Activated effector memory CD4-positive, alpha-beta T cell treated with Interleukin-2 at 50 U/mL for 16 hours (primary cell): ENCODE measurements at places on chromosomes 6 and 20.

DNA sequence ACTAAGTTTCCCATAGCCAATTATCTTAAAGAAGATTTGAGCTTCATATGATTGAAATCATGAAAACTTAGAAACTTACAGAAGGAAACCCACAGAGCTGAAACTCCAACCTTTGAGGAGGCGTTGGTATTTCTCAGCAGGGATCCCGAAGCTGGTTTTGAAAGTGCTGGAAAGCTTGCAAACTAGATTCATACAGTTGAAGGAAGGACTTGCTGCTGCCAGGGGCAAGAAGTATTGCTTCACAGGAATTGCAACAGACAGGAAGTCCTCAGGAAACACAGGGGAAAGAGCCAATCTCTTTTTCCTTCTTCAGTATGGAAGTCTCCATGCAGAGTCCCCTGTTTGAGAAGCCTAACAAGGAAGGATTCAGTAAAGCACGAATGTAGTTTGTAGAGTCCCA, 419.7 kb downstream of the CD109 start:
- no peak for DNase-seq

- no peak for DNase-seq
Observed at GRCh38 chr6:117481926-117482239, 591 bp upstream of the DCBLD1 start.

DNA sequence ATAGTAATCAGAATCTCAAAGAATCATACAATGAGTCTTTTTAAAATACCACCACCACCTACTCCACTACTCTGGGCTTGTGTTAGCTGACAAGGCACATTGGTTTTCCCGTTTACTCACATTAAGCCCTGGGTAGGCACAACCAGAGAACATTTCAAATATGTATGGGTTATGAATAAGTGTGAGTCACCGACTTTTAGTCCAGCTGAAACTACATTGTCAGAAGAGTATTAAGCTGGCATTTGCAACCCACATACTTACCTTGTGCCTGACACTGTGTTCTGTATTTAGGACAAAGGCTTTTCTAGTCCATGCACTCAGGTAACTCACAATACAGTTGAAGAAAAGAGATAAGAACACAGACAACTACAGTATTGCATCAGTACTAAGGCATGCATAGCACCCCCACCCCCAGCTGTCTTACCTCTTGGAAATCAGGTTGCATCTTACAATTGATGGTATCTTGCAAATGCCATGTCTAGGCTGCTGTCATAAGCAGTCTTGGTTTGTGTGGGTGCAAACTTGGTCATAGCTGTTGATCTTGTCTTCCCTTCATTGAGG, 40.3 kb upstream of the AHI1 start:
- no peak for DNase-seq

DNA sequence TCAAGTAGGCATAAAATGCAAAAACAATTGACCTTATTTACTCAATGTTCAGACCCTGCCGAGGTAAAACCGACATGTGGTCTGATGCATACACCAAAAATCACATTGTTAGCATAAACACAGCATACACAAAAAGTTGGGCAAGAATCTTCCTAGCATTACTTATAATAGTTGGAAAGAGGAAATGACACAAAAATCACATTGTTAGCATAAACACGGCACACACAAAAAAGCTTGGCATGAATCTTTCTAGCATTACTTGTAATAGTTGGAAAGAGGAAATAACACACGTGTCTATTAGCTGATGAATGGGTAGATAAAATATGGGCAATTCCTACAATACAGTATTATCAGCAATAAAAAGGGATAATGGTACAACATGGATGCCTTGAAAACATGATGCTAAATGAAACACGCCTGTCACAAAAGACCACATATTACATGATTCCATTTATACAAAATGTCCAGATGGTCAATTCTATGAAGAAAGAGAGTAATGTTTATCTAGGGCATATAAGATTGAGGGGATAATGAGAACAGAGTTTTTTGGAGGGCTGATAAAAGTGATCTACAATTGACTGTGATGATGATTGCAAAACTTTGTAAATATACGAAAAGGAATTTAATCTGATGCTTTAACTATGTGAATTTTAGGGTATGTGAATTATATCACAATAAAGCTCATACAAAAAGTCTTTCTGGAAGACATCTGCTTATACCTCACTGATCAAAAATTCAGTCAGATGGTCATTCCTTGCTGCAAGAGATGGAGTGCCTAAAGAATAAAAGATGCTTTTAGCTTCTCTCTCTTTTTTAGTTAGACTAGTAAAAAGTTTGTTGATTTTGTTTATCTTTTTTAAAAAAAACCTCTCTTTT, 1019.5 kb upstream of the CITED2 start:
- no peak for DNase-seq

GRCh38 chr6:156691018-156691417, 86.2 kb upstream of the ARID1B start:
- DNase-seq = no peak
